SW480 (cell line): ENCODE measurements at places on chromosomes 13 and 19.
A peak's percentile ranks its signal among the peaks of the same experiment; 100 is the strongest.

DNA sequence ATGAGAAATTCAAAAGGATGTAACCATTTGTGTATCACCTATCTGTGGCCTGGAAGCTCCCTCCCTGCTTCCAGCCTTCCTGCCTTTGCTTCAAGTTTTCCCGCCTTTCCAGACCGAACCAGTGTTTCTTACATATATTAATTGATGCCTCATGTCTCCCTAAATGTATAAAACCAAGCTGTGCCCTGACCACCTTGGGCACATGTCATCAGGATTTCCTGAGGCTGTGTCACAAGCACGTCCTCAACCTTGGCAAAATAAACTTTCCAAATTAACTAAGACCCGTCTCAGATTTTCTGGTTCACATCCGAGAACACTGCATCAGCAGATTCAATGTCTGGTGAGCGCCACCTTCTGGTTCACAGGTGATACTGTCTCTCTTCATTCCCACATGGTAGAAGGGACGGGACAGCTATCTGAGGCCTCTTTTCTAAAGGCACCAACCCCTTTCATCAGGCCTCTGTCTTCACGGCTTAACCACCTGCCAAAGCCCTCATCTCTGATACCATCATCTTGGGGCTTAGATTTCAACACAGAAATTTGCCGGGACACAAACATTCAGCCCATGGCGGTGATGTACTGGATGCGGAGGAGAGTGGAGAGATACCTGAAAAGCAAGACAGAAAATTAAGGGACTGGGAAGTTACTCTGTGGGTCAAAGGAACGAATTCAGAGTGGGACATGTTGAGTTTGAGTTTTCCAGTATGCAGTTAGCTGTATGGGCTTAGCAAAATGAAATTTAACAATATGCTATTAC lies 58.7 kb upstream of the PABPC3 start:
- peak; percentile 73 for DNase-seq

DNA sequence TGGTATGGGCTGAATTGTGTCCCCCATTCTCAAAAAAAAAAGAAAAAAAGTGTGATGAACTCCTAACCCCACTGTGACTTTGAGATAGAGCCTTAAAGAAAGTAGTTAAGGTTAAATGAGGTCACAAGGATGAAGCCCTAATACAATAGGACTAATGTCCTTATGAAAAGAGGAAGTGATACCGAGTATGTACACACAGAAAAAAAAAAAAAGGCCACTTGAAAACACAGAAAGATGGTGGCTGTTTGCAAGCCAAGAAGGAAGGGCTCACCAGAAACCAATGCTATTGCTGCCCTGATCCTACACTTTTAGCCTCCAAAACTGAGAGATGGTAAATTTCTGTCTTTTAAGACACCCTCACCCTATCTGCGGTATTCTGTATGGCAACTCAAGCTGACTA lies 955.6 kb downstream of the PCDH17 start:
- no peak for DNase-seq

GRCh38 chr19:57941593-57941992 lies 5.9 kb downstream of the ZNF256 start:
- DNase-seq = no peak

- DNase-seq = no peak
Observed at GRCh38 chr13:52896827-52897659, 48.6 kb upstream of the PCDH8 start.

GRCh38 chr19:41599175-41599966 lies 23.4 kb downstream of the CEACAM21 start:
- no peak for DNase-seq

GRCh38 chr19:39405261-39405957 lies 1.2 kb upstream of the ZFP36 start:
- DNase-seq = no peak

DNA sequence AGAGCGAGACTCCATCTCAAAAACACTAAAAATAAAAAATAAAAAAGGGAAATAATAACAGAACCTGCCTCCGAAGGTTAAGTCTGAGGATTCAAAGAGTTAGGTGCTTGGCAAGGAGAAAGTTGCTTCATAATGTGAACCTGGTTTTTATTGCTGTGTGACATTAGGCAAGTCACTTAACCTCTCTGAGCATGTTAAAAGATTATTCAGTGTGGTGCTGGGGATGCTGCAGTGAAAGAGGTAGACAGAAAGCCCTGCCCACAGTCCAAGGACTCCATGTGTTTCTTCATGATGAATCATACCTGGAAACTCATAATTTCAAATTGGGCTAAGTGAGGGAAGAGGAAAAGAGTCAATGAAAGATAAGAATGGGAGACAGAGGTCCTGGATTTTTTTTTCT lies 2.4 kb downstream of the IL27RA start:
- no peak for DNase-seq

GRCh38 chr13:91172160-91172559 lies 175.3 kb upstream of the MIR17HG start:
- DNase-seq = no peak
